ENCODE measurements at places on chromosomes 11 and 22.

GRCh38 chr11:113201054-113201818 is 113.1 kb upstream of the TTC12 start:
- no peak for DNase-seq

DNA sequence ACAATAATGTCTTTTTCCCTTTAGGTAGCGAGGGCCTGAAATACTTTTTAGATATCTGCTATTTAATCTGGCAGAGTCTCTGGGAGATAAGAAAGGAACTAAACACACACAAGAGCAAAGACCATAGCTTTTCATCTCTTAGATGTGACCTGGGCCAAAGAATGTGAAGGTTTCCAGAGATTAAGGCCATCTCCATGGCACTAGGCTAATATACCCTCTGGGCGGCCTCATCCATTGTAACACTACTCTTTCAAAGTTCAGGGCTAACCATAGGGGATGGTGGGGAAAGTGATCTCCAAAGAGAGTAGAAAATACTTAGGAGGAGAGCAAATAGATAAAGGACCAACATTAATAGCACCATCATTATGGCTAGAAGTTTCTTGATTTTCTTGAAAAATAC is 326.4 kb downstream of the LRRC4C start:
- no peak for DNase-seq

DNA sequence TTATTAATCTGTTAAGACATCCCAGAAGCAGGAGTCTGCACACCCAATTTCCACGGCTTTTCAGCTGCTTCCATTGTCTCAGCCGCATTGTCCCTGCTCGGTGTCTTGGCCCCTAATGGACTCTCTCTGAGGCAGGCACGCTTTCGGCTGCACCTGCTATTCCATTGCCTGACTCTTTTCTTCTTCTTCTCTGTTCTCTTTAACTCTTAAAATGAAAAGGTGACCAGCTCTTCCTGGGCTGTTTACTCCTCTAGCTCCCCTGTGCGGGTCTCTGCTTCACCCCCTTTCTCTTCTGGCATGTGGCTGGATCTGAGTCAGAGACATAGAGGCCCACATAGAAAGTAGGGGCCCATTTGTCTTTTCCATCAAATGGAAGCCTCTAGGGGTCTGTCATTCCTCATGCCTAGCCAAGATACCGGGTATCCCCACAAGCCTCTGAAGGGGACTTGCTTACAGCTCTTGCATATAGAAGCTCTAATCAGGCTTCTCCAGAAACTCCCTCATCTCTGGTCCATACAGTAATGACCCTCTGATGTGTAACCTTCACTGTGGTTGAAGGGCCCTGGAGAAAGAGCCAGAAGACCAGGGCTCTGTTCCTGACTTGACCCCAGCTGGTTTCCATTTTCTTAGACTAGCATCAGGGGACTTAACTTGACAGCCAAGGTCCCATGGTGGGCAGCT is 243.9 kb downstream of the ST3GAL4 start:
- DNase-seq: no peak

DNA sequence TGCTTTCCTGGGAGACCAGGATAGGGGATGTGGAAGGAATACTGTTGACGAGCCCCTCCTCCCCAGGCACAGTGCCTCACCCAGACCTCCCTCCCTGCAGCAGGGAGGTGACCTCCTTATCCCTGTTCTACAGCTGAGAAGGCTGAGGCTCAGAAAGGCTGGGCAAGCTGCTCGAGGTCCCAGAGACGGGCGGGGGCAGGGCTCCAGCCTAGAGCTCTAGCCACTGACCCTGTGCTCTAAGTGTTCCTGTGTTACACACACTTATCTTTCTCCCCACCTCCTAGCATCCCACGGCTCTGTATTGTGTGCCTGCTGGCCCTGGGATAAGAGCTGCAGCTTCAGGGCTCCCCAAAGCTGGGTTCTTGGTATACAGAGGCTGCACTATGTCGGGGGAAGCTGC is 7.9 kb downstream of the CCDC134 start:
- DNase-seq: no peak

GRCh38 chr11:88100151-88100550 is 75.1 kb downstream of the RAB38 start:
- DNase-seq: no peak

- DNase-seq: no peak
These were observed 1.4 kb upstream of the VSIG10L2 start for GRCh38 chr11:125944350-125945010.

DNA sequence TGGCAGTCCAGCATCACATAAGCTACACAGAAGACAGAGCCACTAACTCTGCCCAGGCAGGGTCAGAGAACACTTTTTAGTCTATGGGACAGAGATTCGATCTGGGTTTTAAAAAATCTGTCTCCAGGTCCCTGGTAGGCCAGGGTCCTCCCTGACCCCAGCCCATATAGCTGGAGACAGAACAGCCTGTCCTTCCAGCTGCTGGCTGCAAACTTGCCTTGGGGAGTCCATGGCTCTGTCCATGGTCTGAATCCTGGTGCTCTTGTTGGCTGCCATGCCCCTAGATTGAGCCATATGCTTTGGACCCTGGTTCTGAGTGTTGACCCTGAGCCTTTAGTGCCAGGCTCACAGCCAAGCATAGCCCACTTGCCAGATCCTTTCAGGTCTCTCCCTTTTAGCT is 13.3 kb upstream of the LIPT2 start:
- DNase-seq: peak; percentile 11

DNA sequence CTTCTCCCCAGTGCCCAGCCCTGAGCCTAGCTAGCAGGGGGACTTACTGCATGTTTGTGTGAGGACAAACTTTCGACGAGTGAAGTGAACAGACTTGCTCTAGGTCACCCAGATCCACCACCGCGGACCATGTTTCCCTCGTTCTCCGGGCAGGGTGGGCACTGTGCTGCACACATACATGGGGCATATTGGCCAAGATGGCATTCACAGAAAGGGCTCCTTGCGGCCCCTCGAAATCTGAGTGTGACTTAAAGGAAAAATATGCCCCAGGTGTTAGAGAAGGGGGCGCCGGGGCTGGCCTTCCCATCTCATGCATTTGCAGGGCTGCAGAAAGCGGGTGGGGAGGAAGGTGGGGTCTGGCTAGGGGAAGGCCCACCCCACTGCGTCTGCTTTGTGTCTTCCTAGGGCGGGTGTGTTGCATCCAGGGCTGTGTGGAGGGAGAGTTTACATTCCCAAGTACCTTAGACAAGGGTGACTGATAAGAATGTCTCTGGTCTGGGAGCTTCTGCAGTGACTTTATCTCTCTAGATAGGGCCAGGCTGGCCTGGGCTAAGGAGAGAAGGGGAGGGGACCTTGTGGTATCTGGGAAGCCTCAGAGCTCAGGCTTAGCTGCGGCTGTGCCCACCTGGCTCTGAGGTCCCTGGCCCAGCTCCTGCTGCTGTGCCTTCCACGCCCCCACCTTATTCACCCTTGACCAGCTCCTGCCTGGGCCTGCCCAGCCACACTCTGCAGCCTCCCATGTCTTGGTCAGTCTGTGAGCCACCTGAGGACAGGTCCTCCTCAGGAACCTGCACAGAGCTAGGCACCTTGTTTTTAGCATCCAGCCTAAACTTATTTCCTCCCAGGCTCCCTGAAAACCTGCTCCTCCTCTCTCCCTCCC is 45.8 kb downstream of the LRRC32 start:
- no peak for DNase-seq

DNA sequence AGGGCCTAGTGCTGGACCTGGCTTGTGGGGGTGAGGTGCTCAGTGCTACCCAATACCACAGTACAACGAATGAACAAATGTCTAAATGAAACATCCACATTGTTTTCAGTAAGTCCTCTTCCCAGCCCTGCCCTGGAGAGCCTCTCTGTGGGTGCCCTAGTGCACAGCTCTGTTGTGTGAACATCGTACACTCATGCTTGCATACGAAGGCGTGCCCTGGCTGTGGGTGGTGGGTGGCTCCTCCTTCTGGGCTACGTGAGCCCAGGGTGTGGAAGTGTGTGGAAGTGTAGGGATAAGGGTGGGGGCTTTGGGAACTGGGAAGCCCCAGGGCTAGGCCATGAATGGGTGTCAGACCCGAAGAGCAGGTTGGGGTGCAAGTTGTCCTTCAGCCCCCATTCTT is 592 bp upstream of the NLRX1 start:
- no peak for DNase-seq

DNA sequence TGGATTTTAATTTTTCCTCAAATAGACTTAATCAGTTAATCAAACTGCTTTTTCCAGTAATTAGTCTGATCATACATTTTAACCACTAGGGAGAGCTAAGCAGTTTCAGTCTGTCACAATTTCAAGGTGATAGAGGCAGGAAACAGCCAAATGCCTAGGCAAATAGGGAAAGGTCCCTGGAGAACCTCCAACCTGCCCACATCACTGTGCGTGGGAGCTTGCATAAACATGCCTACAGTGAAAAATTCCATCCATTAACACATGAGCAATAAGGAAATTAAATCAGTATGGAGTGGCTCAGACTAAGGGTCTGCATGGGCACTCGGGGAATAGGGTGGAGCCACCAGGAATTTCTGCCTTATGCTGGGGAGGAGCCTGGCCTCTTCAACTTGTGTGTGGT is 74.6 kb downstream of the AASDHPPT start:
- peak; percentile 81 for DNase-seq

- peak; percentile 41 for DNase-seq
These were observed 697 bp downstream of the LGALS1 start for GRCh38 chr22:37675930-37676735.

DNA sequence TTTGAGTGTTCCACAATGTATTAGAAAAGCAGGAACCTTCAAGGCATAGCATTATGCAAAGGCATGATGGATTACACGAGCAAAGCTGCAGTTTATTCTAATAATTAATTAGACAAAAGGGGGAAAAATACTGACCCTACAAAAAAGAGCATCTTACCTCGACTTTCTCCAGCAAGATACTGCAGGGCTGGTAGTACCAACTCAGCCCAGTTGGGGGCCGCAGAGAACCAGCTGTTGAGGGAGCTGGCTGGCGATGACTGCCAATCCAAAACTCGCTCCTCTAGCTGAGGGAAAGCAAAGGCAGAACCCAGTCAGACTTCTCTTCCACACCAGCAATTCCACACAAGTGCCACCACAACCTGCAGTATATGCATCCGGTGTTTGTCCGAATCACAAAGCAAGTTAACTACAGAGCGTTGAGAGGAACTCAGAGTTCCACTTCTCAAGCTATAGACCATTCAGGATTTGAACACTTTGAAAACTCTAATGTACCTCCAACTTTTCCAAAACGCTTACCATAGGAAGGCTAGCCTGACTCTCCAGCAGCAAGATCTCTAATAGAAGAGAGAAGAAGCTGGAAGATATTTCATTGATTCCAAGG is 13.7 kb downstream of the NFRKB start:
- peak; percentile 55 for DNase-seq

GRCh38 chr11:37929100-37929653 is 1331.1 kb upstream of the RAG2 start:
- no peak for DNase-seq

Measured in astrocyte of the hippocampus (primary cell).